ENCODE measurements at places on chromosomes 12 and 14.
A peak's percentile ranks its signal among the peaks of the same experiment; 100 is the strongest.

- no peak for DNase-seq
Observed at GRCh38 chr14:86708846-86709339, 1178.9 kb downstream of the FLRT2 start.

- DNase-seq = peak; percentile 85
Observed at GRCh38 chr12:52213564-52214420, 19.3 kb upstream of the KRT7 start.

GRCh38 chr12:68784015-68784414 is 24.0 kb upstream of the MDM2 start:
- no peak for DNase-seq

DNA sequence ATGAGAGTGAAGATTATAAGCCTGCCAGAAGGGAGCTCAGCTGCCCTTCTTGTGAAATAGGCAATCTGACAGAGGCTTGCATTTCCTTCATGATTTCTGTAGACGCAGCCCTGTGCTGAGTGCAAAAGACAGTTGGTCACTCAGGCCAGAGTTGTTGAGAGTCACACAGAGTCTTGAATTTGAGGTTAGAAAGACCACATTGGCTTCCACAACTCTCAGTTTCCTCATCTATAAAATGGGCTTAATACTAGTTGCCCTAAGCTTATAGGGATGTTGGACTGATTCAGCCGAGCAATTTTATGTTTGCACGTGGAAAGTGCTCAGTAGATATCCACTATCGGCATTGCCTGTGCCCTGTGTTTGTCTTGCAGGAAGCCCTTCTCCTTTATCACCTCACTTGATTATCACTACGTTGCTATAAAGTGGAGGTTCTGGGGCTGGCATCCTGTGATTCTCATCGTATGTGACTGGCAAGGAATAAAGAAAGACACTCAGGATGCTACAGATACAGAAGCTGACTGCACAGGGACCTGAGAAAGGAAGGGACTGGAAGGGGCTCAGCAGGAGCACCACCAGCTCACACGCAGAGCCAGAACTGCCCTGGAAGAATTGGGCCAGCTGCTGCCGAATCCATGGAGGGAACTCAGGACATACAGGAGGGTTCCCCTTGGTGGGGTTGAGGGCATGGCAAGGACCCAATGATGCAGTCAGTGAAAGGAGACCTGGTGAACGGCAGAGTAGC is 19.8 kb upstream of the SERPINA4 start:
- DNase-seq = no peak

GRCh38 chr14:63662776-63663175 is 21.1 kb upstream of the WDR89 start:
- peak; percentile 46 for DNase-seq

DNA sequence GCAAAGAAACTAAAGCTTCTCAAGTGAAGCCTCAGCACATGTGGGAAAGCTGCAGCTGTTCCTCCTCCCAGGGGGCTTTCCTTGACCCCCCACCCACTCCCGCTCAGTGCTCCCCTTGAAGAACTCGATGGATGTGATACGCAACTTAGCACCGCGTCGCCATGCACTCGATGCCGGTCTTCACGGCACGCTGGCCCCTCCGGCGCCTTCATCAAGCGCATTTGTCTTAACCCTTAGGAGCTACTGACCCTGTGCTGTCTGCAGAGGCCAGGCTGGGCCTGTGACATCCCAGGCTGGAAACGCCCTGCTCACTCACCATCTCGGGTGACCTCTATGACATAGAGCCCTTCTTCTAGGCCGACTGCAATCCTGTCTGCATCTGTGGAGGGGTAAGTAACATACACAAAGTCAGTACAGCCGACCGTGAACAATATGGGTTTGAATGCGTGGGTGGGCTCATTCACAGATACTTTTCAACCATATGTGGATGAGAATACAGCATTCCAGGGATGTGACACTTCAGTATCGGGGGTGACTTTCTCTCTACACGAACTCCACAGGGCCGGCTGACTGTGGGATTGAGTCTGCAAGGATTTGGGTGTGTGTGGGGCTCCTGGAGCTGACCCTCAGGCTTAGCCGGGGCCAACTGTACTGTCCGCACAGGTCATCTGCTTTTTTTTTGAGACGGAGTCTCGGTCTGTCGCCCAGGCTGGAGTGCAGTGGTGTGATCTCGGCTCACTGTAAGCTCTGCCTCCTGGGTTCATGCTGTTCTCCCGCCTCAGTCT is 23.1 kb downstream of the AMN start:
- no peak for DNase-seq

- peak; percentile 57 for DNase-seq
Observed at GRCh38 chr12:47870175-47870781, 34.5 kb downstream of the VDR start.

- DNase-seq = no peak
Observed at GRCh38 chr12:98113548-98113947, 401.8 kb upstream of the TMPO start.

- no peak for DNase-seq
Observed at GRCh38 chr12:114851981-114852380, 168.0 kb upstream of the TBX3 start.

- DNase-seq = no peak
Observed at GRCh38 chr12:52617403-52617785, 965 bp downstream of the KRT73 start.

- DNase-seq = no peak
Observed at GRCh38 chr12:6832125-6832524, 3.9 kb downstream of the P3H3 start.

- no peak for DNase-seq
Observed at GRCh38 chr12:52942066-52942900, 6.6 kb upstream of the KRT18 start.

DNA sequence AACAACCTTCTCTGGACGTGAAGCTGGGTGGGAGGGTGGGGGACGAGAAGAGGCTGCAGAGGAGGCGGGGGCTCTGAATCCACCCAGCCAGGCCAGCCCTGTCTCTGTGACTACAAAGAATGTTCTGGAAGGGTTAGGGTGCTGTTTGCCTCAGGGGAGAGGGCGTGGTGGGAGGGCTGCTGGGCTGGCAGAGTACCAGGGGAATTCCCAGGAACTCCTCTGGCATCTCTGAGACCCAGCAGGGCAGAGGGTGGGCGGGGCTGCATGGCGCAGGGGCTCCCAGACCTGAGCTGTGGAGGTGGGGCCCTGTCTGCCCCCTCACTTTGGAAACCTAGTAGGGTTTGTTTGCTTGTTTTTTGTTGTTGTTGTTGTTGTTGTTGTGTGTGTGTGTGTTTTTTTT is 45.5 kb upstream of the FZD10 start:
- DNase-seq = no peak

GRCh38 chr12:111024205-111024801 is 103.9 kb upstream of the MYL2 start:
- DNase-seq = peak; percentile 73

DNA sequence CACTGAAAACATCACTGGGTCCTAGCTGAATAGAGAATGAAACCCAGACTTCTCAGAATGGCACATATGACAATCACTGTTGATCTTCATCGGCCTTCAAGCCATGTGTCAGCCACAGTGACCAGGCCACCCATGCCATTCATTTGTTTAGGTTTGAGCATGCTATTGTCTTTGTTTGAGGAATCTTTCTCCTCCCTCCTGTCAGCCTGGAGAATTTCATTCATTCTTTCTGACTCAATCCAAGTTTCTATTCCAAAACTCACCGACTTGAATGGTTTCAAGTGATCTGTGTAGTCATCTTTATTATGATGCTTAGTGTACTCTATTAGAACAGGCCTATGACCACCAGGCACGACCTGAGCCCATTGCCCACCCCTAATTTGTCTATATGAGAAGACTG is 106.3 kb downstream of the ETNK1 start:
- no peak for DNase-seq

- no peak for DNase-seq
Observed at GRCh38 chr12:125989696-125990095, 924.5 kb downstream of the AACS start.

DNA sequence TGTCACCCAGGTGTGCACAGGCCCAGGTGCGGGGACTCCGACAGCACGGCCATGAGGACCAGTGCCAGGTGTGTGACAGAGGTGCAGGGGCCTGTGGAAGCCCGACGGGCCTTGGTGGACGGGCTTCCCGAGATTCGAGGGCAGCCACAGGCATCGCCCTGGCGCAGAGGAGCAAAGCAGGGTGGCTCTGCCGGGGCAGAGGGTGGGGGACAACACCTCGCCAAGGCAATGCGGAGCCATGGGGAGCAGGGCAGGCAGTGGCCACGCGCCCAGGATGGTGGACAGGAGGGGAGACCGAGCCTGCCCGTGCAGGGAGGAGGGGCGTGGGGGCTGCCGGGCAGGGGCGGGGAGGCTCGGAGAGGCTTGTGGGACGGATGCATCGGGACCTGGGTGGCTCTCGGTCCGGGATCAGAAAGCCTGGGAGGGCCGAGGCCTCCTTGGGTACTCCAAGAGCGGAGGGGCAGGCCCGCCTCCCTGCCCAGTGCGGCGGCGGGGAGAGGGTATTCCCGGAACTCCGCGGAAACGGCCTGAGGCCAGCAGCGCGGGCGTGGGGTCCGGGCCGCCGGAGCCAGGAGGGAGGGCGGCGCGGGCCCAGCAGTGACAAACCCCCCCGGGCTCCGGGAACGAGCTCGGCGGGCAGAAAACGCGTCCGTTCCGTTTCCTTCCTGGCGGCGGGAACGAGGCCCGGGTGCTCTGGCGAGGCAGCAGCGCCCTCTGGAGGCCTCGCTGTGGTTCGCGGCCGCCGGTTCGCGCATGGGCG is 1.6 kb downstream of the TMEM121 start:
- DNase-seq = peak; percentile 78

DNA sequence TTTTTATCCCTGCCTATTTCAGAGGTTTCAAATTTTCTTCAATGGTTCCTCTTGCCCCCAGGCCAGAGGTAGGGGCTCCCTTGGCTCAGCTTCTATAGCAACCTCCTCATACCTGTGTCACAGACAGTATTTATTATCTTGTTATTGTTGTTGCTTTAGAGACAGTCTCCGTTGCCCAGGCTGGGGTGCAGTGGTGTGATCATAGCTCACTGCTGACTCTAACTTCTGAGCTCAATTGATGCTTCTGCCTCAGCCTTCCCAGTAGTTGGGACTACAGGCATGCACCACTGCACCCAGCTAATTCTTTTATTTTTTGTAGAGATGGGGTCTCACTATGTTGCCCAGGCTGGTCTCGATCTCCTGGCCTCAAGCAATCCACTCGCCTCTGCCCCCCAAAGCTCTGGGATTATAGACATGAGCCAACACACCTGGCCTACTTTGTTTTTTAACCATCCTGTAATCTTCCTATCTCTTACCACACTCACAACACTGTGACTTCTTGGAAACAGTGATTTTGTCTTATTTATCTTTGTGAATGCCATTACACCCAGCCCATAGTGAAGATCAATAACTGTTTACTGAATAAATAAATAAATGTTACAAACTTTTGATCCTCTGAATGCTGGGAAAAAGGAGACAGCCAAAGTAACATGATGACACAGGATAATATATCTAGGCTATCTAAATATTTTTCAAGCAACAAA is 95.9 kb downstream of the PHLDA1 start:
- no peak for DNase-seq

DNA sequence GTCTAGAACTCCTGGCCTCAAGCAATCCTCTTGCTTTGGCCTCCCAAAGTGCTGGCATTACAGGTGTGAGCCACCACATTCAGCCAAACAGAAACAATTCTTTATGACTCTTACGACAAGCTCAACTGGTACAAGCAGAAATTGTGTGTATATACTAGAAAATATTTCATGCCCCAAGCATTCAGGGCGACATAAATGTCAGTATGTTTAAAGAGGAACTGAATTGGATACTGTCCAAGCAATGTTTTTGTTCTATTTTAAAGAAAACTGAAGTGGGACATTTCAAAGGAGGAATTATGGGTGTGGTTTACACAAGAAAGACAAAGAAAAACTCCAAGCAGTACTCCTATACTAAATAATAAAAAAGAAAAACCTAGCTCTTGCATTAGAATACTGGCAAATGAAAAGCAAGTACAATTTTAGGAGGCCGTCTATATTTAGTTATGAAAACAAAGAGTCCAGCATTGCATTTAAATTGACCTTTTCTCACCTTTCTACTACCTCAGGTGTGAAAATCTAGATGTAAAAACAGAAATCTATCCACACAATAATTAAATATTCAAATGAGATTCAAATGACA is 48.9 kb downstream of the PPP1R12A start:
- no peak for DNase-seq

DNA sequence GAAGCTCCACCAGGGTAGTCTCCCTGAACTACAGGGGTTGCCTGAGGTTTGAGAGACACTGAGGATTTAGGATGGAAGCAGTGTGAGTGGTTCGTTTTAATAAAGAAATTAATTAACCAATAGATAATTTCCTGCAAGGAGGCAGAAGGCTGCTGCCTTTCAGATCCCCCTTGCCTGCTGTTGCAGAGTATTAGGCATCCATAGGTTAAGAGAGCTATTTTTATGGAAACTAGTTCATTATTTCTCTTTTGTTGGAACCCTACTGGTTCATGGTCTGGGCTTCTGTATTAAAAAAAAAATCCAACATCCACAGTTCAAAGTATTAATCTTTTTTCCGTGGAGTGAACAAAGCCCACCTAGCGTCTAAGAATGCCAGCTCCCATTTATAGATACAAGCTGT is 50.5 kb upstream of the RTRAF start:
- no peak for DNase-seq

- no peak for DNase-seq
Observed at GRCh38 chr14:104395276-104395675, 184.3 kb upstream of the C14orf180 start.

DNA sequence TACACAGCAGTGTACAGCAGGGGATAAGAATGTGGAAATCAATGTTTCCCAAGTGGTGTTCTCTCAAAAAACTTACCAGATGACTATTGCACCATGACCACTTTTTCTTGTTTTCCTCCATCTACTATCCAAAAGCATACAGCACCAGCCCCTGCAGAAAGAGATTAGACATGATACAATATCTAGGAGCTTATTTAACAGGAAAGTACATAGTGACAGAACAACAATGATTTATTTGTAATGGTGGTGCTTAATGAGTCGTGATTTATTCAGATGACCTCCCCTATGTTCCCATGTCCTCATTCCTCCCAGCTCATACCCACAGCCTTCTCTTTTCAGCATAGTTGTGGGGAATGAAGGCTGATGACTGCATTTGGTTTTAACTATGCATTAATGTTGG is 413.6 kb downstream of the BTG1 start:
- no peak for DNase-seq

DNA sequence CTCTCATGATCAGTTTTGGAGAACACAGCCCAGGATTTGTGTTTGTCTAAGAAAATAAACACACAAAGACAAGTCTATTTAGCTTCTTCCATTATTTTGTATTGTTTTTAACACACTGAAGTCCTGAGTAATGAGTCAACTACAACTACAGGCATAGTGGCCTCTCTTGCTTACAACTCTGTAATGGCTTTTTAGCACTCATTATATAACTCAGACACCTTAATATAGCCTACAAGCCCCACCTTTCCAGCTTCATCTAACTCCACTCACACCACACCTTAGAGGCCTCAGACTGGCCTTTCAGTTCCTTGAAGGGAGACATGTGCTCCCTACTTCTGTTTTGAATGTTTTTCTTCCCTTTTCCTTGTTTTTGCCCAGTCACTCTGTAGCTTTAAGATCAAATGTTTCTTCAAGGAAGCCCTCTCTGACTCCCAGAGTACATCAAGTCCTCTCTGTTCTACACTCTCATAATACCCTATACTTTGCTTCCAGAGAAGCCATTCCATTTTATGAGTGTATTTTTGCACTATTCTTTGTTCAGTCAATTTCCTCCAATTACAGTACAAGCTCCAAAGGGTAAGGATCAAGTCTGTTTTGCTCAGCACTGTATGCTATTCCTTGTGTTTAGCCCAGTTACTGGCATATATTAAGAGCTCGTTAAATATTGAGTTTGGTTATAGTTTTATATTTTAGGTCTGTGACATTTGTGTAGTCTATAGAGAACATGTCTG is 233.6 kb upstream of the ARHGAP5 start:
- no peak for DNase-seq

Measured in thyroid gland (tissue), 4 donors.